ENCODE measurements at places on chromosomes 11 and 22.
A peak's percentile ranks its signal among the peaks of the same experiment; 100 is the strongest.

- DNase-seq, result no peak
These were observed 42.1 kb downstream of the PPARA start for GRCh38 chr22:46192210-46192993.

DNA sequence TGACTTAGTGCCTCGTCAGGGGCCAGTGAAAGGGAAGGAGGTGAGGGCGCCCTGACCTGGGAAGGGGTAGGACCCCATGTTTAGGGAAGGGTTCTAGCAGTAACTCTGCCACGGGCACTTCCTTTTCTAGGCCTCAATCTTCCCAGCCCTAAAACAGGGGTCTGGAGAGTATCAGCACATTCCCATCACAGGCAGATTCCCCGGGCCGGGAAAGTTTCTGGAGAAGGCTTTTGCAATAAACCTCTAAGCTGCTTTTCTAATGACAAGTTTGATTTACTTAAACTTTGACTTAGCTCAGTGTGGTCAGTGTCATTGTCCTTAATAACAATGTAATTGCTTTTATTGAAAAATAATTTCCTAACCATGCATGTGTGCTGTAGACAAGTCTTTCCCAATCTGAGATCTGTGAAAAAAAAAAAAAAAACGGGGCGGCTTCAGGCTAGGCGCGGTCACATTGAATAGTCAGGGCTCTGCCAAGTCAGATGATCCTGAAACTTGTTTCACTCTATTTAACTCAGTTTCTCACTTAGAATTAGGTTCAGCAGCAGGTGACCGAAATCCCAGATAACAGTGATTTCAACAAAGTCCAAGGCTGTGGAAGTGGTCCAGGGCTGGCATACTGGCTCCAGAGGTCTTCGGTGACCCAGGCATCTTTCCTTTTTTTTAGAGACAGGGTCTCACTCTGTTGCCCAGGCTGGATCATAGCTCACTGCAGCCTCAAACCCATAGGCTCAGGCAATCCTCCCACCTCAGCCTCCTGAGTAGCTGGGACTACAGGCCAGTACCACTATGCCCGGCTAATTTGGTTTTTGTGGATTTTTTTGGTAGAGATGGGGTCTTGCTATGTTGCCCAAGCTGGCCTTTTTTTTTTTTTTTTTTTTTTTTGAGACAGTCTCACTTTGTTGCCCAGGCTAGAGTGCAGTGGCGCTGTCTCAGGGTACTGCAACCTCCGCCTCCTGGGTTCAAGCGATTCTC, 19.5 kb upstream of the TAB1 start:
- DNase-seq, result no peak

- DNase-seq, result peak; percentile 73
These were observed 99.9 kb upstream of the FGF3 start for GRCh38 chr11:69918938-69919650.

DNA sequence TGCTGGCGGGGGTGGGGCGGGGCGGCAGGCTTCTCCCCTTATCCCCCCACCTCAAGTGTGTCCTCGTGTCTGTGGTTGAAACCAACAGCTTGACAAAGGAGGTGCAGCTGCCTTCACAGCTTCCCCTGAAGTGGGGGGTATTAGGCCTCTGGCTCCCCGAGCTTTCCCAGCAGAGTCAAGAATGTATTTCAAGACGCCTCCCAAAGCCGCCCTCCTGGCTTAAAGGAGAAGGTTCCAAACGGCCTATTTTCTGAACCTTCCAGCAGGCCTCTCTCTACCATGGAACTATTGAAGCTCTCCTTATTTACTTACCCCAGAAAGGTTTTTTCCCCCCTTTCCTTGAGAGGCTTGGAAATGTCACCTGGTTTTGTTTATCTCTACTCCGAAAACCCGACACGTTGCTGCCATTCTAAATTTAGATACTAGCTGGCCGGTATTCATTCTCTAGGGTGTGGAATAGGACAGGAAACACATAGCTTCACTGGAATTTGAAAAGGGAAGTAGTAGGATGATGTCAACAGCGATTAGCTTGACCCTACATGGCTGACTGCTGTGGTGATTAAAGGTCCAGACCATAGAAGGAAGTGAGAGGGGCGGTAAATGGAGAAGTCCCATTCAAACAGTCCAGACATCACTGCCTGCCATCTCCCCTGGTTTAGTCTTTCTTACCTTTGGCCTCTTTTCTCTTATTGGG, 671 bp upstream of the PICALM start:
- DNase-seq, result no peak

- no peak for DNase-seq
These were observed 42.6 kb downstream of the ZNF215 start for GRCh38 chr11:6968816-6969215.

- no peak for DNase-seq
These were observed 15.4 kb downstream of the EHD1 start for GRCh38 chr11:64862987-64863390.

GRCh38 chr11:472272-472671, 22.2 kb downstream of the PTDSS2 start:
- no peak for DNase-seq

DNA sequence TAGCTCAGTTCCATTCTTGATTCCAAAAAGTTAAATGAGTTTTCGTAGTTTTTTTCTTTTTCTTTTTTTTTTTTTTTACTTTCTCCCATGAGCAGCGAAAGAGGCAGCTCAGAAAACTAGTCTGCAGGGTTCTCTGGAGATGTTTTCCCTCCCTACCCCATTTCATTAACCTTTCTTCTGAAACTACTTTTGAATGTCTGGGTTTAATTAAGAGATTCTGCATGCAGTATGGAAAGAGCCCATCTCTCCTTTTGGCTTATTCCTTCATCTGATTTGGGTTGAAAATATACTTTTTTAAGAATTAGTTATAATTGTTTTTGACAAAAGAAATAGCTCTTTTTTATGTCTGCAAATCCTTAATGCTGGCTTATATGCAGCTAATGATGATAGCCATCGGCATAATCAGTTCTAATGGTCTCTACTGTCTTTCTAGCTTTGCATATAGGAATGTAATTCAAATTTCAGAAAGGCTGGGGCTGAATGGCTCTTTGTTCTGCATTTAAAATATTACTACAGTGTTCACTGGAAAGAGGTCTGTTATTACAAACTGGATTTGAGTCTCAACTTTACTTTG, 265.3 kb downstream of the FAT3 start:
- no peak for DNase-seq

GRCh38 chr11:8477680-8478079, 116.3 kb downstream of the STK33 start:
- no peak for DNase-seq

GRCh38 chr11:62792202-62792575, 383 bp upstream of the TMEM223 start:
- no peak for DNase-seq

GRCh38 chr22:22168190-22168940, 76.2 kb upstream of the VPREB1 start:
- DNase-seq, result no peak

DNA sequence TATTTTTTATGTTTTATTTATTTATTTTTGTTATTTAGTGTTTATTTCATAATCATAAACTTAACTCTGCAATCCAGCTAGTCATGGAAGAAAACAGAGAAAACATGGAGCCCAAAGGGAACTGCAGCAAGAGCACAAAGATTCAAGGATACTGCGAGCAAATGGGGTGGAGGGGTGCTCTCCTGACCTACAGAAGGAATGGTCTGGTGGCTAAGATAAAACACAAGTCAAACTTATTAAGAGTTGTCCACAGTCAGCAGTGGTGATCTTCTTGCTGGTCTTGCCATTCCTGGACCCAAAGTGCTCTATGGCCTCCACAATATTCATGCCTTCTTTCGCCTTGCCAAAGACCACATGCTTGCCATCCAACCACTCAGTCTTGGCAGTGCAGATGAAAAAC, 36.7 kb downstream of the STIM1 start:
- no peak for DNase-seq

DNA sequence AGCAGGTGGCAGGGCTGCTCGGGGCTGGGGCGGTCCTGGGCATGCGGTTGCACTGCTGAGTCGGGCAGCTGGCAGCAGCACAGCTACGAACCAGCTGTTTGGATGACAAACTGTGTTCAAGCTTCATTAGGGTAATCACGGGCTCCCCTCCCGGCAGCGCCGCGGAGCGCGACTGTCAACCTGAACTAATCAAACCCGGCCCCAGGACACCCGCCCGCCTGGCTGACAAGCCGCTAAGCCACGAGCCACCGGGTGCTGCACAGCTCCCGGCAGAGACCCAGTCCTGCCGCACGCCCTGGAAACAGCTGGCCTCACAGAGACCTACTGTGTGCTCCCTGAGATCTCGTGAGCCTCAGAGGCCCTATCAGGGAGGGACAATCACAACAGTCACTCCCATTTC, 60.6 kb upstream of the TCF20 start:
- no peak for DNase-seq

- DNase-seq, result no peak
These were observed 182.1 kb upstream of the KIRREL3 start for GRCh38 chr11:127182586-127183203.

DNA sequence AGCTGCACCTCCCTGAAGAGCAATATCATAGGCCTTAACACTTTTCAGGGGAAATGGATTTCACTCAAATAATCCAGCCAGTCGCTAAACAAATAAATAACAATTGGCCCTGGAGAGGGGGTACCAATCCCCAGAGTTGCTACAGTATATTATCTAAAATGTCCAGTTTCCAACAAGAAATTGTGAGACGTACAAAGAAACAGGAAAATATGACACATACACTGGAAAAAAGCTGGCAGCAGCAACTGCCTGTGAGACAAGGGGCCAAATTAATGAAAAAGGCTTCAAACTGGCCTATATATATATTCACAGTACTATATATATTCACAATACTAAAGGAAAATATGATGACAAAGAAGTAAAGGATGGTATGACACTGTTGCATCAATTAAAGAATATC, 4.0 kb downstream of the NF2 start:
- DNase-seq, result no peak

DNA sequence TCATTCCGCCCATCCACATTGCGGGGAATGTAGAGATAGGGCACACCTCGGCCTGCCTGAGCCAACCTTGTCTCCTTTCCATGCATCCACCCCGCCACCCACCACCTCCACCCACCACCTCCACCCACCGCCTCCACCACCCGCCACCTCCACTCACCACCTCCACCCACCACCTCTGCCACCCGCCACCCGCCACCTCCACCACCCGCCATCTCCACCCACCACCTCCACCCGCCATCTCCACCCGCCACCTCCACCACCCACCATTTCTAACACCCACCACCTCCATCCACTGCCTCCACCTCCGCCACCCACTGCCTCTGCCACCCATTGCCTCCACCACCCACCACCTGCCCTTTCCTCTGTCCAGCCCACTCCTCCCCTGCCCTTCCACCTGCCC, 78.4 kb downstream of the IGLL1 start:
- no peak for DNase-seq

- DNase-seq, result no peak
These were observed 8.6 kb downstream of the OAF start for GRCh38 chr11:120219232-120219937.

DNA sequence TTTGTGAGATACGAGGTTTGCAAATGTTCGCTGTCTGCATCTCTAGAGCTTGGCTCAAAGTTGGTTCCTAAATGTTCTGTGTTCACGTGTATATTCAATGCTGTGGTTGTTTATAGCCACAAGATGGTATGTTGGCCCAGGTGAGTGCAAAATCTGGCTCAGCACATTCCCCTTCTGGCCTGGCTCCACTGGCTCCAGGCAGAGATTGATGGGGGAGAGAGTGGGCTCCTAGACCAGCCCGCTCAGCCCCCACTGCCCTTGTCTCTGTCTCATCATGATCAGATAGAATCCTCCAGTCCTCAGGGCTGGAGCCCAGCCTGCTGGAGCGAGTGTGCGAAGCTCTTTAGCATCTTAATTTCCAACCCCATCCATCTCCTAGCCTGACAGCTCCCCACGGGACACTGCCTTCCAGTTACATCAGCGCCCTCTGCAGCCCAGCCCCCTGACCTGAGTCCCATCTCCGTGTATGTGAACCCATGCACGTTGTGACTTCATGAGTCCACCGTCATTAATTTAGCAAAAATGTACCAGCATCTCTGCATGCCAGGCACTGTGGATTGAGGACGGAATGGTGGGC, 2.0 kb downstream of the P2RX3 start:
- DNase-seq, result no peak

GRCh38 chr11:134240592-134240991, 12.6 kb downstream of the THYN1 start:
- no peak for DNase-seq

- no peak for DNase-seq
These were observed 26.0 kb upstream of the HORMAD2 start for GRCh38 chr22:30054067-30054763.

- no peak for DNase-seq
These were observed 56.4 kb downstream of the RTL6 start for GRCh38 chr22:44441401-44442185.

DNA sequence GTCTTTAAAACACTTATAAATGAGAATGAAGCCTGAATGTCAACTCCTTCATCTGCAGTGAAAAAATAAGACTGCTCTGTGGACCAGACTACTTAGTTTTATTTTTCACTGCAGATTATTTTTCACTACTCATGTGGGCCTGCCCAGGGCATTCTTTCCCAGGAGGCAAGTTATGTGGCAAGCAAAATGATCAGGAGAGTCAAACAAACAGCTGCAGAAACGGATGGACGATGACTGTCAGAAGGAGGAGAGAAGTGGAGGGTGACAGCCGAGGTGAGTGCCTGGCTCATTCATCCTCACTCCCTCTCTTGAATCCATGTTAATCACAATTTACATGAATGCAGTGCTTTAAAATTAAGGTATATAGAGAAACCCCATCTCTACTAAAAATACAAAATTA, 5.8 kb upstream of the LRP5 start:
- DNase-seq, result no peak

- no peak for DNase-seq
These were observed 11.8 kb downstream of the RFPL1 start for GRCh38 chr22:29450222-29450621.

DNA sequence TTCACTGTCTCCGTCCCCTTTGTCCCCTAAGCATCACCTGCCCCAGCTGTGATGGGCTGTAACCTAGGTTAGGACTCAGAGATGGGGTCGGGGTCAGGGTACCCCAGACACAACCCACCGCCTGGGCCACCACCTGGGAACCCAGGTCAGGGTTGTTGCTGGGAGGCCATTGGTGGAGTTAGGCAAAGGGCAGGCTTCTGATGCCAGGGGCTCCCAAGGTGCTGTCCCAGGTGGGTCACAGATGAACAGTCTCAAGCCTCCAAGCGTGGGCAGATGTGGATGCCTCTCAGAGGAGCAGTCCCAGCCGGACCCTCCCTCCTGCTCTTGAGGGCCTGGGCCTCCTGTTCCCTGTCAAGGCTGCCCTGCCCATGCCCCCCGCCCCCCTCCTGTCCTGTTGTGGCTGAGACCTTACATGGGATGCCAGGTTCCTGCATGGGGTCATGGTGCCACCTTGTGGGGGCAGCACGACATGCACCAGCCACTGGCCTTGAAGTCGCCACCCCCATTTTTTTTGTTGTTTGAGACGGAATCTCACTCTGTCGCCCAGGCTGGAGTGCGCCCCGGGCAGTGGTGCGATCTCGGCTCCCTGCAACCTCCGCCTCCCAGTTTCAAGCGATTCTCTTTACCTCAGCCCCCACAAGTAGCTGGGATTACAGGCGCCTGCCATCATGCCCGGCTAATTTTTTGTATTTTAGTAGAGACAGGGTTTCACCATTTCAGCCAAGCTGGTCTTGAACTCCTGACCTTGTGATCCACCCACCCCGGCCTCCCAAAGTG, 12.1 kb downstream of the GATD1 start:
- DNase-seq, result peak; percentile 78

- DNase-seq, result no peak
These were observed at the start of gene FXYD6 for GRCh38 chr11:117876341-117877119. Gene FXYD6, minus strand, starts transcription at chr11:117876658. Its CDS starts 33,882 bp downstream, at chr11:117842776.

Data from activated CD8-positive, alpha-beta memory T cell treated with anti-CD3 and anti-CD28 coated beads, Interleukin-2, amount 10 ng/mL, durations not matched to agents 7 days and 5 days (primary cell).